Cardiac ventricle fibroblast (primary cell): ENCODE measurements at places on chromosomes 7 and 10. TPM values are rescaled to one million over a fixed set of nuclear protein-coding genes. Genes with fewer than 3 reads are reported as not detected.

The CFTR gene
- not detected in 2 replicates for total RNA-seq

The ZC3HAV1L gene
- 38.6 and 51.8 TPM in 2 replicates for total RNA-seq

The DMBT1 gene
- not detected in 2 replicates for total RNA-seq

The LRRN3 gene
- total RNA-seq: 0.87 and 7.9 TPM in 2 replicates

The MTPN gene
- 72.3 and 85.7 TPM in 2 replicates for total RNA-seq

The SLC25A28 gene
- total RNA-seq: 5.2 and 8.6 TPM in 2 replicates

The CALML5 gene
- not detected in 2 replicates for total RNA-seq

The TMEM229A gene
- 7.6 and 9.2 TPM in 2 replicates for total RNA-seq

The TFEC gene
- not detected in 2 replicates for total RNA-seq

The MPP7 gene
- not detected in 2 replicates for total RNA-seq

The HABP2 gene
- not detected in 2 replicates for total RNA-seq

The SLC39A12 gene
- not detected in 2 replicates for total RNA-seq

The FBXO24 gene
- total RNA-seq: not detected in 2 replicates

The DOCK1 gene
- 37.8 and 38.4 TPM in 2 replicates for total RNA-seq

The TMEM225B gene
- total RNA-seq: 0.87 TPM in 1 of 2 replicates, not detected in the other

The SPACDR gene
- 0.44 and 5.0 TPM in 2 replicates for total RNA-seq

The PNLIP gene
- total RNA-seq: not detected in 2 replicates

The MAP3K8 gene
- 8.2 and 10.3 TPM in 2 replicates for total RNA-seq

The GIMAP2 gene
- total RNA-seq: 1.9 and 2.9 TPM in 2 replicates

The ABCB4 gene
- total RNA-seq: not detected in 2 replicates

The ITGA8 gene
- 11.3 and 13.8 TPM in 2 replicates for total RNA-seq

The COBL gene
- 0.06 TPM in 1 of 2 replicates, not detected in the other for total RNA-seq

The POT1 gene
- 12.8 and 12.9 TPM in 2 replicates for total RNA-seq

The CELF2 gene
- total RNA-seq: 14.2 and 17.1 TPM in 2 replicates

The SPAM1 gene
- not detected in 2 replicates for total RNA-seq

The CARD11 gene
- under 0.01 TPM in 1 of 2 replicates, not detected in the other for total RNA-seq

The PRSS2 gene
- 1.00 TPM in 1 of 2 replicates, not detected in the other for total RNA-seq

The GNAI1 gene
- 23.2 and 25.8 TPM in 2 replicates for total RNA-seq

The HMX3 gene
- total RNA-seq: not detected in 2 replicates

The SPDYE6 gene
- not detected in 2 replicates for total RNA-seq

The ING3 gene
- total RNA-seq: 7.5 and 10.7 TPM in 2 replicates

The GNGT1 gene
- not detected in 2 replicates for total RNA-seq

The TMEM213 gene
- not detected in 2 replicates for total RNA-seq

The CHPF2 gene
- 81.6 and 93.4 TPM in 2 replicates for total RNA-seq

The LRRC18 gene
- total RNA-seq: not detected in 2 replicates

The UCN3 gene
- total RNA-seq: not detected in 2 replicates

The LRMDA gene
- 1.2 and 2.5 TPM in 2 replicates for total RNA-seq

The FAM221A gene
- 0.56 and 0.64 TPM in 2 replicates for total RNA-seq

The MYH16 gene
- total RNA-seq: not detected in 2 replicates

The SPDYE2B gene
- total RNA-seq: not detected in 2 replicates
